ENCODE measurements at places on chromosomes 16 and 17.
A peak's percentile ranks its signal among the peaks of the same experiment; 100 is the strongest.

DNA sequence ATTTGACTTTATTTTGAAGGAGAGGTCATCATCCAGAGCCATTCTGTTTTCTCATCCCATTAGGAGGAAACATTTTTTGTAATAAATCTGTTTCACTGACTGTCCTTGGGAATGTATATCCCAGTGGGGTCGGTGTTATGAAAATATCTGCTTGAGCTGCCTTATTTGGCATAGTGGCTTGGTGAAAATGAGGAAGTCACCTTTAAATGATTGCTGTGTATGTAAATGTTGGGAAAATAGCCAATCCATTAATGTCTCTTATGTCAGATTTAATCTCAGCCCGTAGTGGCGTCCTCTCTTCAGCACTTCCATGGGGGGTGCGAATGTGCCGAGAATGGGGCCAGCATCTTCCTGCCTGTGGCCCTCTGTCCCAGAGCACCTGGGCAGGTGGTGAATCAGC, 57.6 kb downstream of the BANP start:
- DNase-seq: no peak

DNA sequence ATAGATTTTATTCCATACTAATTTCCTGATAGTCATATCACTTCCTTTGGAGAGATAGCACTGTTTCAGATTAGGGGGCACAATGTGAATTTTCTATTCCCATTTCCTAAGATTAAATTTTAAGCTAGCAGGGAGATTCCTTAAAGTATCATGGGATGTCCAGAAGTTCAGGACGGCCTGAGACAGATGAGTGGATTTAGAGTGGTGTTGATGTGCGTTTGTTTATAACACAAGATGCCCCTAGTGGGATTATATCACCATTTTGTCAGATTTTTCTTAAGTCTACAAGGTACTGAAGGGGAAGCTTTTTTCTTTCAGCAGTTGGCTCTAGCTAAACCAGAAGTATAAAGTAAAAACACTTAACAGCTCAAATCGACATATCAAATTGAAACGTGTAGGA, 183.6 kb upstream of the TBX2 start:
- no peak for DNase-seq

GRCh38 chr17:3643889-3644349, 7.4 kb downstream of the CTNS start:
- no peak for DNase-seq

DNA sequence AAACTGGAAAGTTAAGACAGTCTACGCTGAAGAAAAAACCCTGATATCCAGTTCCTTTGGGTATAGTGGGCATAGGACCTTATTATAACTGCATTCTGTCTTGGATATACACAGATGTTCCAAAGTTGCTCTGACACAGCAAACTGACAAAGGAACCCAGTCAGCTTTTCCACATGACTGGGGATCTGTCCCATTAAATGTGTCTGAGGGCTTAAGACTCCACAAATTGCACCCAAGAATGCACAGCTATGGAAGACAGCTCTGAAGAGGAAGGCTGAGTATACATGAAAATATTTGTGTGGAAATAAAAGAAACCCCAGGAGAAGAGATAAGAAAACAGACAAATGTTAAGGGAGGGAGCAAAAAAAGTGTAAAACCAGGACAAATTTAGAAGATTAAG, 114.1 kb downstream of the SPAG9 start:
- DNase-seq: no peak

DNA sequence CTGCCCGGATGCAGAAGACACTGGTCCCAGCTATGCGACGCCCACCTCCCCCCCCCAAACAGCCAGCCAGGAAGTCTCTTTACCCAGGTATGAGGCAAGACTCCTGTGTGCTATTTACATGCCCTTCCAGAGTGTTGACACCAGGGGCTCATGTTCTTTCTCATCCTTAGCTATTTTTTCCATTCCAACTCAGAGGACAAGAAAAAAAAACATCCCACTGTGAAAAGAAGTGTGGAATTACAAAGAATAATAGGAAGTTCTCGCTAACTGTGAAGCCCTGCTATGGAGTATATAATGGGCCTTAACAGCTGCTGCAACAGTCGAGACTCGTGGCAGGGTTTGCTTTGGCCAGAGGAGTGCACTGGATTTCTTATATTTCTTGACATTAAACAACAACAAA, 584.9 kb downstream of the CDH13 start:
- DNase-seq: peak; percentile 16

GRCh38 chr17:57995076-57995956, 7.3 kb upstream of the VEZF1 start:
- peak; percentile 90 for DNase-seq

DNA sequence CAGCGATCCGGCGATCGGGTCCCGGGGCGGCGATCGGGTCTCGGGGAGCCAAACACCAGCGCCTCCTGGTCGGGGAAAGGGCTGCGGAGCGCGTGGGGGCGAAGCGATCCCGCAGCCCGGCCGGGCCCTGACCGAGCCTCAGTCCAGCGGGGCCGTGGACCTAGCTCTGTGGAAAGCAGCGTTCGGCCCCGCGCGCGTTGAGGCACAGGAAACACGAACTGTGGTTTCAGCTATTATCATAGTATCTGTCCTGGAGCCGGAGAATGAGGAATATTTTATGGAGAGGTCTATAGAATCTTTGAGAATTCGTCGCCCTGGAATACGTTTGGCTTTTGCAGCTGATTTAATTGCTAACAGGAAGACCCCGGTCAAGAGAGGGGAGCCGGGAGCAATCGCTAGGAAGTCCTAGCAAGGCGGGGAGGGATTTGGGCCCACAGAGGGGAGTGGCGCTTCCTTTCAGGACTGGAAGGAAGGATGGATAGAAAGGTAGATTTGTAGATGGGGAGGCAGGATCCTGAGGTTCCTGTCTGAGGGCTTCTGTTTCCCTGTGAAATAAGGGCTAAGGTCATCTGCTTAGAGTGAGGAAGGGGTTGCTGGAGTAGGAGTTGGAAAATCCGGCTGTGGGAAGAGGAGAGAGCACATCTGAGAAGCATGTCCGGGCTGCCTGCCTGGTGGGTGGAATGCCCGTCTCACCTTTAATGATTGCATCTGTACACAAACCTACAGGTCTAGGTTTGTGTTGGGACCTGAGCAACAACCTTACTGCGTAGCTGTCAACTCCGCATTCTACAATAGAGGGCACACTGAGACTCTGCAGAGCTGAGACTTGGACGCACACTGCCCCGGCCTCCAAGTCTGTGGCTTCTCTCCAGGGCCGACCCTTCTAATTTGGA, 770 bp downstream of the CCNF start:
- peak; percentile 51 for DNase-seq

DNA sequence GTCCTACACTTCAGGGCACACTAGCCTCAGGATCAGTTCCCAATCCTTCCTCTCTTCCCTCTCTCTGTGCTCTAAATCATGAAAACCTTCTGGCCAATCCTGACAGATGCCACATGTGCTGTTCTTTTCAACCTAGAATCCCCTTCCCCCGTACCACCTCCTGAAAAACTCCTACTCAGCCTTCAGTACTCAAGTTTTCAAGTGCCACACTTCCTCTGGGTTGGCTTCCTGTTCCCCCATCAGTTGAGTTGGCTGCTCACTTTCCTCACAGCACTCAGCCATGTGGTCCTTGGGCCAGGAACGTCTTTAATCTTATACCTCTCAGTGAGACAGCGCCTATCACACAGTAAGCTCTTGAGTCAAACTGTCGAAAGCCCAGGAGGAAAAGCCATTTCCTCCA, 3.3 kb downstream of the ASPHD1 start:
- no peak for DNase-seq

DNA sequence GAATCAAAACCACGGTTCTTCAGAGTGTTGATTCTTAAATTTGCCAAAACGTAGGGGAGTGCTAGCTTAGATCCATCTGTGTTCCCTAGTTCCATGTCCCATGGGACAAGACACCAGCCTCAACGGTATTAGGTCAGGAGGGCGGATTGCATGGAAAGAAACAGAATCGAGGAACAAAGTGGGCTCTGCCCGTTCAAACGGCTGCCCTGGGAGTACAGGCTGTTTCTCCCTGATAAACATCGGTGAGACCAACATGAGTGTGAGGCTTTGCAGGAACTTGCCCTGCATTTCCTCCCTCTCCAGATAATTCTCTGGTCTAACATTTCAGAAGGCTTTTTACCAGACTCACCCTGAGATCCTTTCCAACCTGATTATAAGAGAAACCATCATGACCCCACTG, 82.2 kb downstream of the MRM3 start:
- no peak for DNase-seq

DNA sequence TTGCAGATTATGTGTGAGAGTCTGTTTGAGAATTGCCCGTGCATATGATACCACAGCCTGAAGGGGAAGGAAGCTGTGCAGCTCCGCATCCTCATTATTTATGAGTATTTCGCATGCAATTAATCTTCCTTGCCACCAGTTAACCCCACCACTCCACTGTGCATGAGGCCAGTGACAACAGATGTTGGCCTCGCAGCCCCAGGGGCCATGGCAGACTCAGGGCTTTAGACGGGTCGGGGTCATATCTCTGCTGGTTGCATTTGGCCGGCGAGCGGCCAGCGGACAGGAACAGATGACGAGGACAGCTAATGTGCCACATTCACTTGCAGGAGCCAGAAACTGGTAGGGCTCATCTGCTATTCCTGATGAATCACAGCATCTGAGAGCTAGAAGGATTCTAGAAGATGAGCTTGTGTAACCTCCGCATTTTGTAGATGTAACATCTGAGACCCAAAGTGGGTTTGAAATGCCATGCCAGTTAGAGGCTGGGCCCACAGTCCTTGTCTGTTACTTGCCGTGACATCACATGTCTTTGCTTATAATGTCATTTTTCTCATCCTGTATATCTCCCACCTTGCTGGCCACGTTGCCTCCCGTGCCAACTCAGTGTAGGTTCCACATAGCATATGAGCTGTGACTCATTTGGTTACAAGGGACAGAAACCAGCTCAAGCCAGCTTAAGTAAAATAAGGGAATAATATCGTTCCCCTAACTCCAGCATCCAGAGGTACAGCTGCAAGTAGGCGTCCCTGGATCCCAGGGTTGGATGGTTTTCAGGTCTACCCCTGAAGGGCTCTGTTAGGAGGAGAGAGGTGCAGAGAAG, 137.2 kb downstream of the SNX29 start:
- no peak for DNase-seq

GRCh38 chr17:34579979-34580684, 750 bp downstream of the TMEM132E start:
- DNase-seq: peak; percentile 72

GRCh38 chr17:77556383-77557061, 402.0 kb upstream of the TNRC6C start:
- DNase-seq: no peak

- no peak for DNase-seq
Observed at GRCh38 chr16:53559270-53559951, 56.4 kb upstream of the AKTIP start.

- DNase-seq: no peak
Observed at GRCh38 chr17:44912763-44913544, 2.3 kb downstream of the GFAP start.

DNA sequence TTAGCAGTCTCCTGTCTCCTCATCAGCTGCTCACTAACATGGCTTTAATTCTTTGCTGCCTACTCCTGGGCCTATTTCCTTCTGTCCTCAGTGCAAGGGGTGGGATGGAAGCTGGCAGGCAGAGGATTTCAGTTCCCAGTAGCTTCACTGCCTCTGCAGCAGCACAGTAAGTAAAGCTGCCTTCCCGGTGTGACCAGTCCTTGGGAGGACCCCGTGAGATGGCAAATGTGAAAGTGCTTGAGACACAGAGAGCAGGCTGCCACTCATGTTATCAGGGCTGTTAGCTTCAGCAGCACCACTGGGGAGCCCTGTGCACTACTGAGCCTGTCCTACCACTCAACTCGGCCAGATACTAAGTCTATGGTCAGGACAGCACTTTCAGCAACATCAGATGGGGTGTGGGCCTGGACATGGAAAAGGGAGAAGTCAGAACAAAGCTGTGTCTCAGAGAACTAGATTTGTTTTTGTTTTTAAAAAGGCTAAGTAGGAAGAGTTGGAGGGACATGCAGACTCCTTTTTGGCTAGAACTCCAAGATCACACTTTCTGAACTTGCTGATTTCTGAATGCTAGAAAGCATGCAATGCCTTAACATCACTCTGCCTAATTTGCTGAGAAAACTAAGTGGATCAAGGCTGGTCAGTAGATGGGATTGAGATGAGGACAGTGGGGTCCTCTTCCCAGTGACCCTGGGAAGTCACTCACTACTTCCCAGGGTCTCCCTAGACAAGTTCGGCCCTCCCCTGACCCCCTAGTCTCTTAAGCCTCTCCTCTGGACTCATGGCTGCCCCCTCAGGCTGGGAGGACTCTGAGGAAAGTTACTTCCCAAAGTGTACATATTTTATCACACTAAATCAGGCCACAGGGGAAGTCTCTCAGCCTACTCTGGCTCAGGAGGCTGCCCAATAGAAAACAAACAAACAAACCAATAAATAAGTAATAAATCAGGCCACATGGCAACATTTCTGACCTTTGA, 1.1 kb downstream of the ACSF2 start:
- peak; percentile 73 for DNase-seq

GRCh38 chr16:25730396-25730795, 38.6 kb downstream of the HS3ST4 start:
- no peak for DNase-seq

- no peak for DNase-seq
Observed at GRCh38 chr16:69111876-69112230, 6.4 kb downstream of the HAS3 start.

DNA sequence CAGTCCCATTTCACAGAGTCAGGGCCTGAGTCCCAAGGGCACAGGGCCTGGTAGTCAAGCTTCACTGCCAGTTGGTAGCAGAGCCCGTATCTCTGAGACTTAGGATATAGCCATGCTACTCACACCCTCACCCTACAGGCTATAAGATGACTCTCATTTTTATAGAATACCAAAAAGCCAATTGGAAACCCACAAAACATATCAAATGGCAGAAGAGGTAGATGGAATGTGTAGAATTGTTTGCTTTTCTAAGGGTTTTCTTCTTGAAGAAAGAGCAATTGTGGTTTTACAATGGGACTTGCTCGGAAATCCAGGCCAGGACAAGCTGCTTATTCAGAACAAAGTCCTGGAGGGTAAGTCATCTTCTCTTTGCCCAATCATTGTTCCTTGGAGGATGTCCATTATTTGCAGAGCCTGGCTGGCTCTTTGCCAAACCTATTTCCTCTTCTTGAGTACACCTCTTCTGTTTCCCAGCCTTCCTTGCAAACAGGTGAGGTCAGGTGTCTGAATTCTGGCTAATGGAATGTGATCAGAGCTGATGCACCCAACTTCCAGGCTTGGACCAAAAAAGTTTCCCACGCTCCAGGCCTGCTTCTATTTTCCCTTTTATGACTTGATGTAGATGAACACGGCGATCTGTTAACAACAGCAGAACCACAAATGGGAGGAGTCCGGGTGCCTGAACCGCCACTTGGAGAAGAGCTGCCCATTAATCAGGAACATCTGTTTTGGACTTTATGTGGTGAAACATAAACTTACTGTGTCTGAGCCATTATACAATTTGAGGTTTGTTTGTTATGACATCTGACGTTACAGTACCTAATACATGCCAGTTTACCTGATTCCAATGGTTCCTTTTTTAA, 16.9 kb upstream of the CCL22 start:
- no peak for DNase-seq

GRCh38 chr16:57503366-57503765, 17.1 kb upstream of the DOK4 start:
- peak; percentile 41 for DNase-seq

GRCh38 chr17:45428050-45428617, 4.5 kb downstream of the ARHGAP27 start:
- DNase-seq: peak; percentile 85

GRCh38 chr16:11325404-11326083, 19.7 kb upstream of the RMI2 start:
- DNase-seq: no peak

GRCh38 chr17:80727409-80727755, 182.7 kb downstream of the RPTOR start:
- no peak for DNase-seq

All from GM23338 (cell line).